ENCODE measurements at places on chromosomes 3 and 15.

DNA sequence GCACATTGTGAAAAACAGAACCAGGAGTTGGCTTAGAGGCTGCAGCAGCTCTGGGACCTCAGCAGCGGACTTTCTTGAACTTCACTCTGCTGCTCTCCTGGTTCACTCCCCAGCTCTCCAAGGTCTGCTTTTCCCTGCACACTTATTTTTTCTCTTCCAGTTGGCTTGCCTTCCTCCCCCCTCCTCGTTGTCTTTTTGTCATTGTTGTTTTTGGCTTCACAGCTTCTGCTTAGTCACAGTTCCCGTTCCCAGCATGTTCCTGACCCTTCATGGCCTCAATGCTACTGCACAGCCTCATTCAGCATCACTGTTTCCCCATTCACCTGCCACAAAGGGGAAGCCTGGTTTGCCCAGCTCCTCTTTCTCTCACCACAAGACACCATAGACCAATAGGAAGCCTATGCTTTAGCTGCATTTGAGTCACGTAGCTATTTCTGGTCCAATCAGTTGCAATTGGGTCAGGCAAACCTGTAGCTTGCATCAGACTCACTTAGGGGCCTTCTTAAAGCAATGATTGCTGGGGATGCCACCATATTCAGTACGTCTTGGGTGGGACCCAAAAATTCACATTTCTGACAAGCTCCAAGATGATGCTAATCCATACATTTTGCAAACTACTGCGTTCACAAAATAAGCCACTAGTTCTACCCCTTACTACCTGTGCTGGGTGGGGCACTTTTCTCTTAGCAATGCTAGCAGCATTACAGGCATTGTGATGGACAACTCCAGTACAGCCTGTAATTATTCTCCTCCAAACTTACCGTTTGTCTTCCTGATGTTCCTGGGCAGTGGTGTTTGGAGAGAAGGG is 7.8 kb upstream of the SUMF1 start:
- peak; percentile 72 for DNase-seq

DNA sequence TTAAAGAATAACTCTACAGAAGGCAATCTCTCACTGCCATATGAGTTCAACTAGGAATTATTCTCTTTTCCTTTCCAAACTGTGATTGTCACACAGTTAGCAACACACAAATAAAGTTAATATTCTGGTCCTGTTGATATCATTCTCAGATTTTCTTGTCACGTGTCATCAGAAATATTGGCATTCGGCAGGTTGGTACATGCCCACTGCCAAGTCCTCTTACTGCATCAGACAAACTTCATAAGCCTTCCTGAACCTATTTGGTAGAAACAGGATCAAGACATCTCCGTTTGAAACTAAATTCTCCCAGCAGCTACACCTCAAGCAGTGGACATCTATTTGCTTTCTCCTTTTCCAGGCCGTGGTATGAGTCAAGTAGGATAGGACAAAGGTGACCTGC is 177.9 kb upstream of the SOX2 start:
- no peak for DNase-seq

GRCh38 chr3:55203006-55203405 is 275.1 kb upstream of the LRTM1 start:
- DNase-seq, result peak; percentile 82

DNA sequence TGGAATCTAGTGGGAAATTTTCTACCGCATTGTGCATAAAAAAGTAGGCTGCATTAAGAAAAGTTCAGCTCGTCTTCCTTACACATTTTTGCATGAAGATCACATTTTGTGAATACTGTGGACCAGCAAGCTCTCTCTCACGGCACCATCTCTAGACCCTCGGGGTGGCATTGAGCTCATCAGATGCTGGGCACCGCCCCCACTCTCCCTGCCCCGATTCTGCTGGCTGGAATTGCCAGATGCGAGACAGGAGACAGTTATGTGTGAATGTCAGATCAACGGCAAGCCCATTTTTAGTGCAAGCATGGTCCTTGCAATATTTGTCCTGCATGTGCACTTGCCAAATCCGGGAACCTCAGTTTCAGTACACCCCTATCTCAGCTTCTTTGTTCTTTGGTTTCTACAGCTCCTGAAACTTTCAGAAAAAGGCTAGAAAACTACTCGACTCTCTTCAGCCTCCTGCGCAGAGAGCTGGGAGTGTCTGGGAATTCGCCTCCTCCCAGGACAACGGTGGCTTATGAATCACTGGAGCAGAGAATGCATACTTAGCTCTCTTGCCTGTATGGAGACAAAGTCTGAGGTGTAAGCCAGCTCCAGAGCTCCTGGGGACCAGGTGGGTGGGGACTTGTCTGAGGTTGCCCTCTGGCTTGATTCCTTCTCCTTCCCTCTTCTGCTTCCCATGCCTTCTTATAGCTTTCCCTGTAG is 285.2 kb upstream of the ATP10A start:
- no peak for DNase-seq

- no peak for DNase-seq
These were observed 24.7 kb downstream of the MAP3K13 start for GRCh38 chr3:185387646-185388045.
